ENCODE measurements at places on chromosomes 6 and 20.

GRCh38 chr20:25744261-25744660, 47.6 kb upstream of the ZNF337 start:
- no peak for DNase-seq

GRCh38 chr6:47402081-47402480, 75.5 kb upstream of the CD2AP start:
- DNase-seq = no peak

GRCh38 chr6:161168281-161168891, 105.5 kb downstream of the AGPAT4 start:
- DNase-seq = no peak

GRCh38 chr20:48107560-48107959, 322.3 kb upstream of the SULF2 start:
- no peak for DNase-seq

GRCh38 chr6:14241255-14242070, 123.9 kb downstream of the CD83 start:
- no peak for DNase-seq

DNA sequence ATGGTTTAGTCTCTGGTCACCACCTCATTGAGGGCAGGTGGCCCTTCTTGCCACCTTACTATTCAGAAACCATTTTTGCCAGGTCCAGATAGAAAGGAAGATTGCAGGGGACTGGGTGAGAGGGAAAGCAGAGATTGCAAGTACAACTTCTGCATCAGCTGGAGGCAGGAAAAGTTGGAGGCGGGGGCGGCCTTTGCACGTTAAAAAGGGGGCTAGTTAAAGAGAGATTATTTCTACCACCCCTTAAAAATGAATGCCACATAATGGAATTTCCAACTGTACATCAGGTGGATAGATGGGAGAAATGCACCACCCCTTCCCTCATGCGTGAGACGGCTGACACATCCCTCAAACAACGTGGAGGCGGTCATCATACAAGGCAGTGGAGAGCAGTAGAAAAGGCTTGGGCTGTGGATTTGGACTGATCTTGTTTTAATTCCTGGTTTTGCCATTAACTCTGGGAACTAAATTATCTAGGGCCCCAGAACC, 95.4 kb upstream of the CNKSR3 start:
- no peak for DNase-seq

GRCh38 chr6:128822271-128822670, 60.7 kb upstream of the LAMA2 start:
- DNase-seq = no peak

- no peak for DNase-seq
These were observed 149.8 kb upstream of the AKAP12 start for GRCh38 chr6:151089978-151090377.

DNA sequence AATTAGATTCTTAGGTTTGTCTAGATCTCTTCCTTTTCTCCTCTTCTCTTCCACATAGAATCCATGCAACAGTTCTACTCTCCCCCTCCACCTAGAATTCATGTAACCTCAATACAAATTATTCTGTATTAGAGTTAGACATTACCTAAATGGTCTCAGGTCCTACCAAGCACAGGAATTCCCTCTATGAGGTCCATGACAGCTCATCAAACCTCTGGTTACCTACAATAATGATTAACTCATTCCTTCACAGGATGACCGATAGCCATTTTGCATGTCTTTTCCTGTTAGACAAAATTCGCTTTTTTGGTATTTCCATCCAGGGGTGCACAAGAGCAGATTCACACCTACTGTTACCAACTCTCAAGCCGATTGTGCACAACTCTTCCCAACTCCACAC, 27.4 kb upstream of the BMP2 start:
- DNase-seq = no peak

DNA sequence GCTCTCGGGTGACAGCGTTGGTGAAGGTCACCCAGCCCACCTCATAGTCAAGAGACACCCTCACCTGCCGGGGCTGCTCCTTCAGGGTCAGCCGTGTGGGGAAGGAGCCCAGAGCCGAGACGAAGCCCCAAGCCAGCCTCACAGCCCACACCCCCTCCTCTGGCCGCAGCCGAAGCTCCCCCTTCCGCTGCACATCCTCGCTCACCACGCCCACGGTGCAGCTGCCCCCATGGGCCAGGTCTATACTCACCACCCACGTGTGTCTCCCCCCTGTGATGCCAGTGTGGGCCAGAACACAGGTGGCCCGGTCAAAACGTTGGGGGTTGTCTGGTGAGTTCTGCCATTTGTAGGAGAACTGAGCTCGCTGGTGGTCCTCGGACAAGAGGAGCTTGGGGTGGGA, 7.0 kb downstream of the TRIM10 start:
- no peak for DNase-seq

- DNase-seq = no peak
These were observed 4.0 kb downstream of the DACT2 start for GRCh38 chr6:168315596-168315995.

GRCh38 chr6:113315879-113316278, 541.3 kb upstream of the MARCKS start:
- DNase-seq = no peak

GRCh38 chr20:63859166-63859699, 2.1 kb upstream of the ABHD16B start:
- no peak for DNase-seq

- no peak for DNase-seq
These were observed 45.3 kb downstream of the CDK19 start for GRCh38 chr6:110769923-110770322.

GRCh38 chr6:128784266-128784665, 98.7 kb upstream of the LAMA2 start:
- DNase-seq = no peak

DNA sequence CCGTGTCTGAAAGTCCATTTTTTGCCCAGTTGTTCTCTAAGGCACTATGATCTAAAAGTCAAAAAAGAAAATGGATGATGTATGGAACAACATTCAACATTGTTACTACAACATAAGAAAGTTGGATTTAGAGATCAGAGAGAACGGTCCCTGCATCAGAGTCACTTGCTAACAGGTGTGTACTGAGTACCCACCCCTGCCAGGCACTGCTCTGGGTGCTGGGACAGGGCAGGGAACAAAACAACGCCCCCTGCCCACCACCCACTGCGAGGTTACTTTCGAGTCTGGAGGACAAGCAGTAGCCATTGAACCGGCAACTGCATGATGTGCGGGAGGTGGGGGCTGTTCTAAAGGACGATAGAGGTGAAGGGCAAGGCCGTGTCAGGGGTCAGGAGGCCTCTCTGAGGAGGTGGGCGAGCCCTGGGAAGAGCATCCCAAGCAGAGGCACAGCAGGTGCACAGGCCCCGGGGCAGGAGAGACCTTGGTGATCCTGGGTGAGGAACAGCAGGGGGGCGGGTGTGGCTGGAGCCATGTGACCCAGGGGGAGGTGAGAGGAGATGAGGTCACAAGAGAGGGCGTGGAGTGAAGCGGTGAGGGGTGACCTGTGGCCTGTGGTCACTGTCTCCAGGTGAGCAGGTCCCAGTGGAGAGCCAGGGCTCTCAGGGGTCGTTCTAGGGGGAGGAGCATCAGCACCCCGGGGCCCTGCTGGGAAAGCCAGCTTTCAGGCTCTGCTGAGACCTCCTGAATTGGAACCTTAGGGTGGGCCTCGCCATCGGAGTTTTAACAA, 197.5 kb upstream of the SULF2 start:
- DNase-seq = no peak

DNA sequence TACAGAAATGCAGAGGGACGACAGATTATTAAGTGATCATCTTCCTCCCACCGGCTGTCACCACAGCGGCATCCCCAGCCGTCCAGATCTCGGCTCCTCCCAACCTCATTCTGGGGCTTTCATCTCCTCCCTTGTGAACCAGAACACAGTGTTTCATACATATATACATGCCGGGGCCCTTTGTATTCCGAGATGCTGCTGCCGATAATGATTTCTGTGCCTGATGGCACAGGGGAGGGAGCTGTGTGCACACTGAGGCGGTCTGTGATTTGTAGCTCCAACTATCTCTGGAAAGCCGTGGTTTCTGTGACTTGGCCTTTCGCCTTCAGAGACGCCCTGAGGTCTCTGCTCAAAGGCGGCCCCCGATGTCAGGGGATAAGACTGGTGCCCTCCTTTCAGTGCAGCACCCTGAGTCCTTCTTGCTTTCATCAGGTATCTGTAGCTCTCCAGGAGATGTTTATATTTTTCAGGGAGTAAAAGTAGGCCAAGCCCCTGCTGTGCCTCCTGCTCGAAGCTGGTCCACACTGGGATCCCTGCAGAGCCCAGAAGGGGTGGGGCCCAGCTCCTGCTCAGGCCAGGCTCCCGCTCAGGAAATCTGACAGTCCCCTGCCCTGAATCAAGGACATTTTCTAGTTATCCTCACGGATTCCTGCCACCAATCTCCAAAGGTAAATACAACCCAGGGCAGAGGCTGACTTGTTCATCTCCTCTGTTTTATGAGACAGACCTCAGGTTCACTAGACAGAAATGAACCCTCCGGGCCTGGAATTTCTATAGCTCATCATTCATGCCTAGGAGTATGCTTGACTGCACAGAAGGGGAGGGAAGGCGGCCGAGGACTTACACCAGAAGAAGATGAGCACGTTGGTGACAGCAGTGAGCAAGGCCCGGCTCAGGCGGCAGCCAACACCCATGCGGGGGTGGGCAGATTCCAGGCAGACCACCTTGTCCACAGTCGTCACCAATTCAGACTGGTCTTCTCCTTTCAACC, 11.2 kb downstream of the LEMD2 start:
- DNase-seq = no peak

Data from natural killer cell (primary cell).